NCI-H2171 (cell line): ENCODE measurements at places on chromosomes 3 and 15.

DNA sequence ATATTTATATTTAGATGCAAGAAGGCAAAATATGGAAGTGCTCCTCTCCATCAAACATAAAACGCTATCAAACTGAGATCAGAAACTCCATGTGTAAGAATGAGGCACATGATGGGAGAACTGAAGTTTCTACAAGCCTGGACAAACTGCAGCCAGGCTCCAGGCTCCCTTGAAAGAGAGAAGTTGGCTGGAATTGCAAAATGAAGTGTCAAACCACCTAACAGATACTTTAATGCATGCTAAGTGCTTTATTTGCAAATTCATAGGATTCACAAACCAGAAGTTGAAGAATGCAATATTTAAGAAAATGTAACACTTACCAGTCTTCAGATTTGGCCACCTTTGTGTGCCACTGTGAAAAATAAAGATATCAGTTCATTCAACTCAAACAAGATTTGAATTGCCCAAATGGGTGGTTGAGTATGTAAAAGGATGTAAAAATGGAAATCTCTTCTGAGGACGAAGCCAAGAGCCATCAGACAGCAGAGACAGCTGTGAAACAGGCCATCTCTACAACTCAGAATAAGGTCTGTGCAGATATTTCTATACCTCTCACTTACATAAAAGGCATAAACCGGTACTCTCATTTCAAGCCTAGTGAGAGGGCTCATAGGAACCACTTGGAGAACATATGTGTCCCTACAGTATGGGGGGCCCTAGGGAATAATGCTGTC, 87.0 kb downstream of the DPPA2 start:
- DNase-seq, result no peak

DNA sequence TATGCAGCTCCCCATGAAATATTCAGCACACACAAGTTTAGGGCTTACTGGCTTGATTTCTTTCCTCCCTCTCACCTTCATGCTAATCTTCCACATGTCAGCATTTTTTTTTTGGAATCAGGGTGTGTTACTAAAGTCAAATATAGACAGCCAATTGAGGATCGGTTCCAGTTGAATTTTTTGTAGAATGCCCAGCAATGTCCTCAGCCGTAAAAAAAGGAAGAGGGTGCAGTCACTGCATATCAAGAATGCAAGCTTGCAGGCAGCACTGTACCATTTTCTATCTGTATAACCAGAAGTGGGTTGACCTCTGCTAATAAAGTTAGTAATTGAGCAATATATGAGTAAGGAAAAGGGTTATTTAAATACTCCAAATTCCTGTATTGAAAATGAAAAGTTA, 51.4 kb upstream of the CHMP2B start:
- no peak for DNase-seq

- no peak for DNase-seq
Measured at GRCh38 chr3:194487289-194488054, 670 bp upstream of the ATP13A3 start.

DNA sequence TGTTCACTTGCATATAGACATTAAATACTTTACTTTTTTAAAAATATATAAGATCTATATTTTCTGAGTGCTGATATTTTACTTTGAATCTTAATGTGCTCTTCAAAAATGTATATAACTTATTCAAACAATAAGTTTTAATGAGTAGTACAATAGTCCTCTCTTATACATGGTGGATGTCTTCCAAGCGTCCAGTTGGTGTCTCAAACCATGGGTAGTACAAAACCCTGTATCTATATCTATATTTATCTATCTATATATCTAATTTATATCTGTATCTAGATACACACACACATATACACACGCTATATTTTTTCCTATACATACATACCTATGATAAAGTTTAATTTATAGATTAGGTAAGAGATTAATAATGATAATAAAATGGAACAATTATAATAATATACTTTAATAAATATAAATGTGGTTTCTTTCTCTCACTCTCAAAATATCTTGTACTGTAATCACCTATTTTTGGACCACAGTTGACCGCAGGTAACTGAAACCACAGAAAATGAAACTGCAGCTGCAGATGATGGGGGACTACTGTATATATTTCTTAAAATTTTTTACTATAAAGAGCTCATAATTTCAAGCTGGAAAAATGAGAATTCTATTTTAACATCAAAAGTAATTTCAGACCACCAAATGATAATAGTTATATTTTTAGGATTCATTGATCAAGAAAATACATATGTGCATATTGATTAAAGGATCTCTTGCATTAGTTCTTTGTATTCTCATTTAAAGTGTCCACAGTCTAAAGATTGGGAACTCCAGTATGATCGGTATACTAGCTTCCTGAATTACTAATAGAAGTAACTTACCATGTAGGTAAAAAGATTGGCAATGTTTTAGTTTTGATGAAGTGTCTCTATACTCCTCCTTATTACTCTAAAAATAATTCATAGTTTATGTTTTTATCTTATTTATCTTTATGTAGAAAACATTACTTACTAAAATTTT, 215.1 kb upstream of the MLF1 start:
- DNase-seq, result no peak

GRCh38 chr3:177832880-177833279, 635.6 kb upstream of the TBL1XR1 start:
- DNase-seq, result no peak
